Osteocyte (in vitro differentiated cells): ENCODE measurements at places on chromosomes 7 and 10. TPM values are rescaled to one million over a fixed set of nuclear protein-coding genes. Genes with fewer than 3 reads are reported as not detected.

MCM10 gene
- total RNA-seq, result 2.5 and 3.7 TPM in 2 replicates

- no peak overlapping the region for H3K4me3 ChIP-seq
- peaks cover 8% of the 10 kb centered on the region for H3K27me3 ChIP-seq
- no peak overlapping the region for H3K27ac ChIP-seq
- DNase-seq, result no peak
These were observed 36.5 kb downstream of the ITPRID1 start for GRCh38 chr7:31550432-31550831.

GRCh38 chr10:19373988-19374387 lies 325.4 kb downstream of the MALRD1 start:
- no peak overlapping the region for H3K27ac ChIP-seq
- H3K36me3 ChIP-seq, result no peaks in the 10 kb centered on the region
- peaks cover 4% of the 10 kb centered on the region for H3K27me3 ChIP-seq
- no peak overlapping the region for H3K4me3 ChIP-seq
- DNase-seq, result no peak

DNA sequence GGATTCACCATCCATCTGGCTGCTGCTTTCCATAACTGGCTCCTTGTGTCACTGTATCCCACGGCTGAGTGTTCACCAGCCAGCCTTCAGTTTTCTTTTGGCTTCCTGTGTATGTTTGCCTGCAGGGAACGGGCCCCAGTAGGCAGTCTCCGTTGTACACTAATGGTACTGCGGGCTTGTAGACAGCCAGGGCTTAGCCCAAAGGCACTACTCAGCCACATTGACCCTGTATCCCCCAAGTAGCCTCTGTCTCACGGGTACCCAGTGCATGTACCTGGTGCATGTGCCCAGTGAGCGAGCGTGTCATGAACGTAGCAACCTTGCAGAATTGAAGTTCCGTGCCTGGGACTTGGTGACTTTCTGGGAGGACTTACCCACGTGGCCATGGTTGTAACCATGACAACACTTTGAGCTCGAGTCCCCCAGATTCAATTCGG lies 6.1 kb downstream of the PFKFB3 start:
- DNase-seq, result no peak
- H3K27me3 ChIP-seq, result no peaks in the 10 kb centered on the region
- H3K4me3 ChIP-seq, result no peak overlapping the region
- peak overlapping the region; percentile 56 for H3K27ac ChIP-seq
- H3K36me3 ChIP-seq, result peaks cover 4% of the 10 kb centered on the region
- H3K4me1 ChIP-seq, result peaks cover 57% of the 10 kb centered on the region

DNA sequence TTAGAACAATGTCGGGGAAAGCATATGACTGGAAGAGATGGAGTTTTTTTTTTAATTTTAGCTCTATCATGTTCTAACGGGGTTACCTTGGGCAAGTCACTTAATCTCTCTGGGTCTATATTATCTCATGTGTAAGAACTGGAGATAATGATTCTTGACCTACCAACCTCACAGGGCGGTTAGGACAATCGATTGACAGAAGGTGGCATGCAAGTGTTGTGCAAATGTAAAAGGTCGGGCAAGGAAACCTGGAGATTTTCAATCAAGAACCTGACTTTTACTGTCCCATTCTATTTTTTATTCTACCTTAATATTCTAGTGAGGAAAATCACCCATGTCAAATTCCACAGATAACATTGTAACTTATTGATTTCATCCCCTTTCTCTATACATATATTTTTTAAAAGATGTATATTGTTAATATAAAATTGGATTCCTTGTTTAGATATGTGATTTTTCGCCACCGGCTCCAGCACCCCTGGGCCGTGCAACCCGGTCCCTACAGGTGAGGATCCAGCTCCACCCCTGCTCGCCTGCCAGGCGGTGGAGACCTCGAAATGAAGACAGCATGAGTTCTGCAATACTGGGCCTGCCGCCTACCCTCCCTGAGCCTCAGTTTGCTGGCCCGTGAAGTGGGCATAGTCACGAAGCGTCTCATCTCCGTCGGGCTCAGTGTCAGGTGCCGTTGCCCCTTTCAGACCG lies 497.6 kb upstream of the PHF14 start:
- H3K27ac ChIP-seq, result no peak overlapping the region
- no peak overlapping the region for H3K4me3 ChIP-seq
- no peak for DNase-seq
- H3K36me3 ChIP-seq, result no peaks in the 10 kb centered on the region
- peaks cover 13% of the 10 kb centered on the region for H3K4me1 ChIP-seq
- H3K27me3 ChIP-seq, result no peaks in the 10 kb centered on the region

- H3K27ac ChIP-seq, result peak overlapping the region; percentile 82
- DNase-seq, result no peak
- peaks cover 6% of the 10 kb centered on the region for H3K36me3 ChIP-seq
- H3K4me3 ChIP-seq, result no peak overlapping the region
- no peaks in the 10 kb centered on the region for H3K27me3 ChIP-seq
These were observed 5.9 kb upstream of the SUN1 start for GRCh38 chr7:826230-826917.

DNA sequence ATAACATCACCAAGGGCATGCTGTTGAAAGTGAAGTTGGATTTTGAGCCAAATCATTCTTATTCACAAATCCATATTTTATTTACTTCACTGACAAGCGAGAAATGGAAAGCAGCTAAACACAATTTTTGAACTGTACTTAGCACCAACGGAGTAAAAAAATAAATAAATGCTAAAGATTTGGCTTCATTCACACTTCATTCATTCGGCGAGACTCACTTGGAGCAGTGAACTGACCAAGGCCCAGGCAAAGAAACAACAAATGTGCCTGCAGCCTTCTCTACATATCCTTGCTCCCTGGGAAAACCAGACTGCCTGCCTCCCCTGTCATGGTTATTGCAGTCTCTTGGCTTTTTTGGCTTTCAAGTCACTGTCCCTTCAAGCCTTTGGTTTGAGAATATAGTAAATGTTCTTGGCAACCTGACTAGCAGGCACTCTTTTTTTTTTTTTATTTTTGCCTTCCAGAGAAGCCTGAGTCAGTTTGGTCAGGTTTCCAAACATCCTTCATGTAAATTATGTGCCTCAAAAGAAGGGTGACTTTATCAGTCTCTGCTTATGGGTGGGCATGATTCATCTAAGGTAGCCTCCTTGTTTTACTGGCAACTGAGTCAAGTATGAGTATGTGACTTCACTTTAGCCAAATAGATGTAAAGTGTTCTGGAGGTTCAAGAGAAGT lies 177.6 kb upstream of the MEOX2 start:
- DNase-seq, result no peak
- H3K4me3 ChIP-seq, result no peak overlapping the region
- no peaks in the 10 kb centered on the region for H3K36me3 ChIP-seq
